Activated CD4-positive, alpha-beta T cell treated with anti-CD3 and anti-CD28 coated beads, Interleukin-2, Interleukin-6, amounts not matched to agents 100 ng/mL and 50 ng/mL, durations not matched to agents 16 hours and 8 hours (primary cell): ENCODE measurements at places on chromosomes 12 and 14.

- peak; percentile 57 for DNase-seq
Observed at GRCh38 chr14:55077170-55078151, 26.0 kb downstream of the MAPK1IP1L start.

- DNase-seq, result no peak
Observed at GRCh38 chr12:30902596-30902995, 24.0 kb upstream of the TSPAN11 start.

DNA sequence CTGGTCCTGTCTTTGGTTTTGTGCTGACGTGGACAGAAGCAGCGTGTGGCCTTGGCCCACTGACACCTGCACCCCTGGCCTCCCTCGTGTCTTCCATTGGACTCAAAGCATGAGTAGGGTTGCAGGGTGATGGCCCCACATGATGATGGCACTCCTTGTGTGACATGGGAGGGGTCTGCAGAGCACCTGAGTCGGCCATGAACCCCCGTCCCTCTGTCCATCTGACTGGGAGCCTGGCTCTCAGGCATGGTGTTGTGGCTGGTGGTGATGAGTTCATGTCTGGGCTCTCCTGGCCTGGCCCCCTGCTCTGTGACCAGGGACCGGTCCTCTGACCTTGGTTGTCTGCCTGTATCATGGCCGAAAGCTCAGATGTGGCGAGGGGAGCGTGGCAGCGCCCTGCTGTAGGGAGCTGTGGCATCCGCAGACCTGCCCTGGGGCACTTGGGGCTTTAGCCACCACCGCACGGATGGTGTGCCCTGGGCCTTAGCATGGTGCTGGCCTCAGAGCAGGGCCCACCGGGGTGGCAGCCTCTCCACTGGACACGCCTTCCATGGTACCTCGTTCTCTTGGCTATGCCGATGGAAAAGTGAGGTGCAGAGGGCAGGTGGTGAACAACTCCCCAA lies 16.7 kb downstream of the ULK1 start:
- no peak for DNase-seq

DNA sequence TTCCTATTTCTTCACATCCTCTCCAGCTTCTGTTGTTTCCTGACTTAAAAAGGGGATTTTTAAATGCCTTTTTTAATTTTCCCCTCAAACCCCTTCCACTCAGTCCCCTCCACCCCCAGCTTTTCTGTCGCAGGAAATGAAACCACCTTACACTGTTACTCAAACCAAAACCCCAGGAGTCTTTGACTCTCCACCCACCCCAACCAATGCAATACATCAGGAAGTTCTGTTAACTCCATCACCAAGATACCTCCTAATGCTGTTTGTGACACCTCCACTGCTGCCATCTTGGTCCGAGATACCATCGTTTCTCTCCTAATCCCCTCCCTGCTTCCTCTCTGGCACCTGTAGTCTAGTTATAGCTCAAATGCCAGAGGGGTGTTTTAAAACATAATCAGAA lies 25.4 kb upstream of the CPM start:
- peak; percentile 85 for DNase-seq

DNA sequence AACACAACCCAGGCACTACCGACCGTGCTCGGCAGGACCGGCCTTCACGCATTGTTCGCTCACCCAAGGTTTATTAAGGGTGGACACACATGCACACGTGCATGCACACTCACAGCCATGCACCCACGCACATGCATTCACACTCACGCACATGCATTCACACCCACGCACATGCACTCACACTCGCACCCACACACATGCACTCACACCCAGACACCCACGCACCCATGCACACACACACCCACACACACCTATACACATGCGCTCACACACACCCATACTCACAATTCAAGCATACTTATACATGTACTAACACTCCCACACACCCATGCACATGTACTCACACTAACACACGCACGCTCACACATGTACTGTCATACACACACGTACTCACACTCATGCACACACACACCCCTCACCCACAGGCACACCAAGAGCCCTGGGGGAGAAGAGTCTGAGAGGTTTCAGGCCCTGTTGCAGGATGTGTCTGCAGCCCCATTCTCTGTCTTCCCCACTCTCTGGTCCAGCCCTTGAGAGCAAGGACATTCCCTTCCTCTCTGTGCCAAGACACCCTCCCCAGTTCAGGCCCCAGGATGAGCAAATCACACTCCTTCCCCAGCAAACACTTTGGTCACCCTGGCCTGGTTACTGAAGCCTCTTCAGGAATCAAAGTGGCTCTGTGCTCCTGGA lies 49.4 kb upstream of the BCL11B start:
- DNase-seq, result no peak

DNA sequence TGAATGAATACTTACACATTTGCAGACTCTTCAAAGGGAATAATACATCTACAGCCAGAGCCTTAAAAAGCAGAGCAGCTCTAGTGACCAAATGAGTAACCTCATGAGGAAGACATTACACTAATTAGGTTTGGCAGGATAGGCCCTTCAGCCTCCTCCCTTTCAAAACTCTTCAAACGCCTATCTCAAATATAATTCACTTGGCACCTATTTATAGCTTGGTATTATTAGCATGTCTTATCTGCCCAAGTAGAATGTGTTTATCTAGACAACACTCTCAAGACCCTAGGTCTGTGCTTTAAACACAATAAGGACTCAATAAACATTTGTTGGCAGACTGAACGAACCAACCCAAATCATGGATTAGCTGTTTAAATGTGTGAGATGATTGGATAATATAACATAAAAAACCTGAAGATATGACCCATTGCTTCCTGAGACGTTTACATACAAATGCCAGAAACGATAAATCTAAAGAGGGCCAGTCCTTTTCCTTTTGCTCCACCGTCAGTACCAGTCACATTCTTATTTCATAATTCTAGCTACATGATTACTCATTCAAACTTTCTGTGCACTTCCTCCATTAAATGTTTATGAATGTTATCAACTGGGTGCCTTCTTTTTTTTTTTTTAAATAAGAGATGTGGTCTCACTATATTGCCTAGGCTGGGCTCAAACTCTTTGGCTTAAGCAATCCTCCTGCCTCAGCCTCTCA lies 123.3 kb downstream of the CEP83 start:
- no peak for DNase-seq

- DNase-seq, result peak; percentile 61
Observed at GRCh38 chr12:79737875-79738718, 47.3 kb upstream of the PAWR start.

GRCh38 chr14:24196071-24197055 lies 1.1 kb upstream of the TM9SF1 start:
- no peak for DNase-seq

DNA sequence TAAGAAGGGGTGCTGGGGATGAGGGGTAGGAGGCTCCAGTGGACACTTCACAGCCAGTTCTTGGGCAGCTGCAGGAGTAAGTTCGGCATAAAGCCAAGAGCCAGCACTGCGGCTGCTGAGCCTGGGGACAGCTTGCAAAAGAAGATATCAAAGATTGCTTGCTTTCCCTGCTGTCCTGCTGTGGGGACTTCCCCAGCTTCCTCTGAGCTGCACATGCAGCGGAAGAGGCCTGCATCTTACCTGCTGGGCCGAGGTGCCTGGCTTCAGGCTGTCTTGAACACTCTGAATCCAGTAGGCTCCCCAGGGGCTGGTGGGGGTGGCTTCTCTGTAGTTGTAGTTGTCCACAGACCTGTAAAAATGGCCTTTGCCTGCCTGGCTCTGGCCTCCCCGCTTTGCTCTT lies 1.3 kb downstream of the CHGA start:
- DNase-seq, result no peak

DNA sequence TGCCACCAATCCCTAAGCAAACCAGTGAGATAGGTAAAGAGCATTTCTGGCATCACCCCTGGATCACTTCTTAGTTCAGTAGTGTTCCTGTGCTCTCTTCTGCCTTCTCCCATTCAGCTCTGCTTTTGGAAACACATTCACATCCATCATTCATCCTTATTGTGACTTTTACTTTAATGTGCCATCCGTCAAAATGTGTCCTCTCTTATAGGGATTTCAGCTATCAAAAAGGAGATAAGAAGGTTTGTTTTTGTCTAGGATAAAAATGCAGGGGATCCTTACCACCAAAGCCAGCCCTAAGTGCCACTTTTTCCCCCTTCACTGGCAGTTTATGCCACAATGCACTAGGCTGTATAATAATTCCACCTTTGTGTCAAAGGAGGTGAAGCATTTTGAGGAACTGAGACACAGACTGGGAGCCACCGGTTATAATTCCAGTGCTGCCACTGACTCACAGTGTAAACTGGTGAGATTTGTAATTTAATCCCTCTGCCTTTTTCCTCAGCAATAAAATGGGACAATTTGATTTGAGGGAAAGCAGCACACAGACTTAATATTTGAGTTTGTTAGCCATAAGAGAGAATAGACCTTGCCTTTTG lies 158.6 kb downstream of the PAX9 start:
- DNase-seq, result no peak

GRCh38 chr14:102078831-102079699 lies 7.8 kb downstream of the HSP90AA1 start:
- DNase-seq, result no peak

GRCh38 chr12:6839482-6840201 lies 1.1 kb upstream of the GNB3 start:
- DNase-seq, result no peak

- peak; percentile 14 for DNase-seq
Observed at GRCh38 chr12:24408305-24408704, 458.8 kb upstream of the SOX5 start.

GRCh38 chr12:10740182-10740581 lies 17.1 kb upstream of the YBX3 start:
- DNase-seq, result no peak
